ENCODE measurements at places on chromosomes 3 and 15.

GRCh38 chr3:188559072-188559429 is 405.1 kb downstream of the LPP start:
- no peak for DNase-seq

GRCh38 chr15:76024021-76024768 is 12.0 kb upstream of the NRG4 start:
- no peak for DNase-seq

- DNase-seq = no peak
Observed at GRCh38 chr15:27062951-27063350, 92.0 kb downstream of the GABRG3 start.

GRCh38 chr15:46751303-46751702 is 966.0 kb upstream of the SEMA6D start:
- DNase-seq = no peak

DNA sequence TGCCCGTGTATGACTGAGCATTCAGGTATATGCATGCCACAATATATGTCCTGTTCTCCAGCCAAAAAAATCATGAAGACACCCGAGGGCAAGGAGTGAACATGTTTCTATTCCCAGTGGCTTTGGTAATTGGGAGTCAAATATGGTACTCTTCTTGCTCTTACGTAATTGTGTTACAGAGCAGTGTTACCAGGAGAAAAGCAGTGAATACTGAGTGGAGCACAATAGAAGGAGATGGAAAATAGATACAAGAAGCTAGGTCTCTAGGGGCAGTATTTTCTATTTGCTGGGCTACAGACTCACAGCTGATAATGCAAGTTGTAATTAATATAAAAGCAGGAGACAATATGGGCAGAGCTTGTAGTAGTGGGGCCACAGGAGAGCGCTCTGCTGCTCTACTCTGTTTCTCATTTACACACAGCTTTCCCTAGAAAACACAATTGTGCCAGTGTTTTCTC is 13.2 kb downstream of the MEIS2 start:
- no peak for DNase-seq

DNA sequence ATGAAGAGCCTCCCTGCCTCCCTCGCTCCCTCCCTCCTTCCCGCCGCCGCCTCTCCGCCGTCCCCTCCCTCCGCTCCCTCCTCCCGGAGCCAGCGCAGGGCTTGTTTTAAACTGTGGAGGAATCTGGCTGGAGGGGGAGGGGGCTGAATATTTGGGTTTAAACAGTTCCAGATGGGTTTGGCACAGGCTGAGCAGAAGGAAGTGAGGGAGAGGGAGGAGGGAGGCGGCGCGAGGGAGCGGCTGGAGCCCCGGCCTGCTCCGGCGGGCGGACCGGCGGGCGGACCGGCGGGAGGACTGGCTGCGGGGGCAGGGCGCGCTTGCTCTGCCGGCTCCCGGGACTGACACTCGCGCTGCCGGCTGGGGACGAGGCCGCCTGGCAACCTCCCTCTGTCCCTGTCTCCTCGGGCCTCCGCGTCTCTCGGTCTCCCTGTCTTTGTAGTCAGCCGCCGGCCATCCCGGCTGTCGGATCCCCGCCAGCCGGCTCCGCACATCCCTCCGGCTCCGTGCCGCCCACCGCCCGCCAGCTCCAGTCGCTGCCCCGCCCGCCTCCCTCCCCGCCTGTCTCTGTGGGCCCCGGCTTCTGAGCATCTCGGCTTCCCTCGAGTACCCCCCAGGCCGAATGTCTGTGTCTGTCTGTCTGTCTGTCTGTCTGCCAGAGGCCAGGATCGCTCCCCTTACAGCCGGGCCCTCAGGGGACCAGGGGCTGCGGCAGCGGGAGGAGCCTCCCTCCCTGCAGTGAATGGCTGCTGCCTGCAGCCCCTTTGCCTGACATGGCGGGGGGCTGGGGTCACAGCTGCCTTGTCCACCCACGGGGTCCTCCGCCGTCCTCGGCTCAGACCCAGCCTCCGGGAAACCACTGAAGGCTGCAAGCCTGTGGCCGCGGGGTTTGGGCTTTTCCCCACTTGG is 7.6 kb downstream of the EPHB3 start:
- no peak for DNase-seq

DNA sequence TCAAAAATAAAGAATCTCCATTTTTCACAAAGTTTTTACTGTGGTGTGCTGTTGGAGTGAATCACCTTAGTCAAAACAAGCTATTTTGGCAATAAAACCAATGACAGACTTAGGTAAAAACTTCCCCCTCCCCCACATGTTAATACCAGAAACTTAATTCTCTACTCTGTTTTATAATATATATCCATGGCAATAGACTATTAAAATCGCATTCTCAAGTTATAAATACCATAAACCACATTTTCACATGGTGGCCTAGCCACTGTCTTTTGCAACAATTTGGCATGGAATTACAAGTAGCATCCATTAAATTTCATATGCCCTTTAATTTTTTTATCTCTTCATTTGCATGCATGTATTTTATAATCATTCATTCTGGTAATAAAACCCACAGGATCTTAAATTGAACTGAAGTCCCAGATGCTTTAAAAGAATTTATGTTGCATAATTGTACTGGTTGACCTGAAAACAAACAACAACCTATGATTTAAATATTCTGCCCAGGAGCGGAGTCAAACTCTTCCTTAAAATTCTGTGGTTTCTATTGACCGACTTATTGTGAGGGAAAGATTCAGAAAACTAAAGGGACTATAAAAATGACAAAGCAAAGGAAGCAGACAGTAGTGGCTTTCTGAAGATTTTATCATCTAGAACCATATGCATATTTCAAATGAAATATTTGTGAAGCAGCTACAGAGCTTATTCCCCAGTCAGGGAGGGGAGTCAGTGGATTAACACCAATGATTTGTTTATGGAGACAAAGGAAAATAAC is 229.0 kb upstream of the TBL1XR1 start:
- no peak for DNase-seq

- DNase-seq = no peak
Observed at GRCh38 chr3:168040607-168041208, 55.0 kb downstream of the GOLIM4 start.

DNA sequence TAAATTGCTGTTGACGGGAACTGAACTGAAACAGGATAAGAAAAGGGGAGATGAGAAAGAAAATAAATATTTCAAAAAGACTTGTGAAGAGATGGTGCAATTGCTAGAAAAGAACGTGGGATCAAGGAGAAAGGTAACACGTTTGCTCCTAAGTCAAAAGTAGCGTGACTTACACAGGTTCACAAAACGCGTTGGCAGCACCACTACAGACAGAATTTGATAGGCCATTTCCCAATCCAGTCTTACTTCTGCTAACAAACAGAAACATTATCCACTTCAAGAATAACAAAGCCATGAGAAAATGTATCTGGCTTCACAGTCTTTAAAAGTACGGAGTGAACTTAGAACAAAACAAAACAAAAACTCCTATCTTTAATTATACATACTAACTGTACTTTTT is 75.5 kb downstream of the DPH6 start:
- DNase-seq = no peak

DNA sequence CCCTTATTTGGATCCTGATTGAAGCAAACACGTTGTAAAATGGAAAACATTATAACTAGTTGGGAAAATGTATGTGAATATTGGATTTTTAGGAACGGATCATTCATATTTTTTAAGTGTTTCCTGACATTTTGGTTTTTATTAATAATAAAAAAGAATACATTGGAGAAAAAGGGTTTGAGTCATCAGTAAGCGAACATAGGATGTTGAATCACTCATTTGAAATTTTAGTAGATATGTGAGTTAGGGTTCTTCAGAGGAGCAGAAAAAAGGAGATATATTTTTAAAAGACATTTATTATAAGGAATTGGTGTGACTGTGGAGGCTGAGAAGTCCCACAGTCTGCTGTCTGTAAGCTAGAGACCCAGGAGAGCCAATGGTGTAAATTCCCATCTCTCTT is 258.5 kb downstream of the PTPRG start:
- DNase-seq = no peak

DNA sequence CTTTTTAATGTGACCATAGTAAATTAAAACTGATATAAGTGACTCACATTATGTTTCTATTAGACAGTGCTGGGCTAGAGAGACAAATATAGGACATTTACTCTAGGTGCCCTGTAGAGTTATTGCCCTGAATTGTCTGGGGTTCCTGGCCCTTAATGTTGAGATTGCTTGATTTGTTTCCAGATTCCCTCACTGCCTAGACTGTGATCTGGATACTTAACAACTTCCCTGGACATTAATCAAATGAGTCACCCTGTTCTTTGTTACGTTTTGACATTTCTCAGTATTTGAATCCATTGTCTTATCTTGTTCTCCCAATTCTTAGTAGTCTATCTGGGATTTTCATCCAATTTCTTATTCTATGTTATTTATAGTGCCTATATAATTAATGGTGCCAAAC is 65.8 kb downstream of the DTWD1 start:
- DNase-seq = no peak

GRCh38 chr3:32457971-32458471 is 44.6 kb downstream of the CMTM6 start:
- DNase-seq = peak; percentile 86

DNA sequence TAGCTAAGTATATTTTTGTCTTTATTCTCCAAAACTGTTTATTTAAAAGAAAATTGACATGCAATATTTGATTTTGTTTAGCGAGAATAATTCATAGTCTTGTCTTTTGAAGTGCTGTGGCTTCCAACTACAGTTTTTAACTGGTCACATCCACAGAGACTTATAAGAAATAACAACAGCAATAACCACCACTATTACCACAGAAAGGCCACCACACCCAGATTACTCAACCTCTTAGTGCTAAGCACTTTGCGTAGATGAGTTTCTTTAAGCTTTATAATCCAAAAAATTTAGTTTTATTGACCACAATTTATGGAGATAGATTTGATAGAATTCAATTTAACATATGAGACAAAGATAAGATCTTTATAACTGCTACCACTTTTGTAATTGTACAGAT is 468.4 kb upstream of the UBE2E2 start:
- DNase-seq = no peak

DNA sequence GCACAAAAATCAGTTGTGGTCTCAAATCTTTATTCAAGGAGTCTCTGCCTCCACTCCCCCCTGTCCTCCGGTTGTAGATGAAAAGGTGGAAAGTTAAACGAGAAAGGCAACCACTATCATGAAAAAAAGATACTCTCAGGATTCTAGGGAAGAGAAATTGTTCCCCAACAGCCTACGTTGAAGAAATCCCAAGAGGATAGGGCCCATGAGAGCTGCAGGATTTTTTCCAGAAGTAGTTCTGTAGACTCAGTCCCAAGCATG is 14.3 kb downstream of the ZIC1 start:
- DNase-seq = no peak

- no peak for DNase-seq
Observed at GRCh38 chr3:59885101-59885500, 835.3 kb upstream of the CFAP20DC start.

DNA sequence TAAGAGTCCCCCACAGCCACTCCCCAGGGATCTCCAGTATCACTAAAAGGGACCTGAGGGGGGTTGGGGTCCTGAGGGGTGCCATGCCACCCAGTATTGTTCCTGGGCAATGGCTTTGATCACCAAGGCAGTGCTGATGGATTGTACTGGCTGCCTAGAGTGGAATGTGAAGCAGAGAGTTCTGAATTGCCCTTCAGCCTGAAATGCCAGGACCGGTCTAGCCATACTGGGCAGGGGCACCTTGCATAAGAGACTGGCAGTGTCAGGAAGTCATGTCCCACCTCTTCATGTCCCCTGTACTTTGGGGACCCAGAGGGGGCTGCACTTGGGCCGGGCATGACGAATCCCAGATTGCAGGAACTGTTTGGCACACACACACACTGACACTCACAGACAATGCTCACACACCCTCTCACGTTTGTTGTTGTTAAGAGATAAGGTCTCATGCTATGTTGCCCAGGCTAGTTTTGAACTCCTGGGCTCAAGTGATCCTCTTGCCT is 4.5 kb upstream of the TKT start:
- DNase-seq = no peak

- no peak for DNase-seq
Observed at GRCh38 chr3:135260025-135260424, 465.0 kb downstream of the EPHB1 start.

GRCh38 chr3:8279886-8280550 is 221.6 kb upstream of the LMCD1 start:
- DNase-seq = no peak

- no peak for DNase-seq
Observed at GRCh38 chr3:130341882-130342281, 3.6 kb upstream of the COL6A5 start.

- peak; percentile 1 for DNase-seq
Observed at GRCh38 chr3:74267588-74268184, 346.8 kb downstream of the CNTN3 start.

DNA sequence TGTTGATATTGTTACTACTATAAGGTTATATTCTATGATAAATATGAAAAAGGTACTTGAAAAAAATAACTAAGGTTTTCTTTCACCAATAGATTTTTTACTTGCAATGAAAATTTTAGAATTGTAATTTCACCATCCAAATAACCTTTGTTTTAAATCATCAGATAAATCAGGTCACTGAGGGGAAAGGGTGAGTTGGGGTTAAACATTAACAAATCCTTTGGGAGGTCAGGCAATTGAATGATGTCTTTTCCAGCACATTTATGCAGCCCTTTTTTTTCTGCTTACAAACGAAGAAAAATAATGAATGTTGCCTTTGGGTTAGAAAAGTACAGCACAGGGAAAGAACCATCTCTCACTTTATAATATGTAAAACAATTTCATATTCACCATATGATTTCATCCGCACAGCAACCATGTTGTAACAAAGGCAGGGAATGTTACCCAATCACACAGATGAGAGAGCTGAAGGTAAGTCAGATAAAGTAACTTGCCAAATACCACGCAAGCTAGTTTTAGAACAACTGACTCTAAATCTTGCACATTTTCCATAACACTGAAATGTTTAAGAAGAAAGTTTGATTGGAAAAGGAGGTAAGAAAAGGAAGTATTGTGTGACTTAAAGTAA is 151.3 kb downstream of the FGF12 start:
- DNase-seq = no peak

DNA sequence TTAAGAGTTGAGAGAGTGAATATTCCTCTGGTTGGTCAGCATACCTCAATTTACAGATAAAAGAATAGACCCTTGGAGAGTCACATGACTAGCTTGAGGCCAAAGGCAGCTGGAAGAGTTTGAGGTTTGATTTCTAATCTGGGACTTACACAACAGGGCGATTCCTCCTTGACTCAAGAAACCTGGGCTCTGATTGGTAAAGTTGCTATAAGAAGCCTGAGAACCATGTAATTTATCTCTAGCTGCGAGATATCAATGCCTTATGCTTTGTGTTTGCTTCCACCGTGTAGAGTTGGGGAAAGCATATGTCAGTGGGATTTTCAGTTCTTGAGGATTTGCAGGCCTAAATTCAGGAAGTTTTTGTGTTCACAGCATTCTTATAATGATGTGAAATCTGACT is 206.0 kb downstream of the KLHL25 start:
- DNase-seq = no peak
